ENCODE measurements at places on chromosomes 3 and 15.

DNA sequence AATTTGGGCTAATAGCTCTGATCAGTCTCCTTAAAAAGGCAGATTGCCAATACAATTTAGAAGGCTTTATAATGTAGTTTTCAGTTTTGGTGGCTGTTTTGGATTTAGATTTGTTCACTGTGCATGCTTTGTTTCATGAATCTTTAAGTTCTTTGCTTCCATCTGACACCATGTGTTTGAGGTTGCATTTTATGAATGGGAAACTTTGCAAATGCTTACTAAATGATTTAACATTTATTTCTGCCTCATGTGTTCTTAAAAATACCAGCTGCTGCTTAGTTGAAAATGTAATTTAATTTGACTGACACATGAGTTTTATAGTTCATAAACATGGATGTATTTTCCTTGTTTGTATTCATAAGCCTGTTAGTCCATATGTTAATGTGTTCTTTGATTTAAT lies 78.6 kb downstream of the RNF13 start:
- no peak for DNase-seq

- DNase-seq, result no peak
These were observed 57.0 kb upstream of the PXYLP1 start for GRCh38 chr3:141174674-141175073.

DNA sequence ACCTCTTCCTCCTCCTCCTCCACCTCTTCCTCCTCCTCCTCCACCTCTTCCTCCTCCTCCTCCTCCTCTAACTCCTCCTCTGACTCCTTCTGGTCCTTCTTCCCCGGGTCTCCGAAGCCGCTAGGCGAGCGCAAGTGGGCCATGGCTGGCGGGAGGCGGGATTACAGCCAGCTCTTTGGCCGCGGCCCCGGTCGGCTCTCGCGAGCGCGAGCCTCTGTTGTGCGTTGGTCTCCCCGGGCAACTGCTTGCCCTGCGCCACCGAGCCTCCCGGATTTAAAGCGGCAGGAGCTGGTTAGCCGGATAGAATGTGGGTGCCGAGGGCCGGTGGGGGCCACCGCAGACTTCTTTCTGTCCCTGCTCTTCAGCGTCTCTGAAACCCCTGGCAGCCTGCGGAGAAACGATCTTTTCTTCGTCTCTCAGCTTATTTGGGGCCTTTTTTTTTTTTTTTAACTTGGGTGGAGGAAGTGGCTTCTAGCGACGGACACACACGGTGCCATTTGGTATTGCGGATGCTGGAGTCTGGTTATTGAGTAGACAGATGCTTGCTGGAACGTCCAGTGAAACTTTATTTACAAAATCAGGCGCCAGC lies at the start of gene ERICH6:
ERICH6 (minus strand) TSS at position 165 of the 589 bp plus-strand sequence; CDS start at position 143, 22 bp downstream.
- DNase-seq, result peak; percentile 92

DNA sequence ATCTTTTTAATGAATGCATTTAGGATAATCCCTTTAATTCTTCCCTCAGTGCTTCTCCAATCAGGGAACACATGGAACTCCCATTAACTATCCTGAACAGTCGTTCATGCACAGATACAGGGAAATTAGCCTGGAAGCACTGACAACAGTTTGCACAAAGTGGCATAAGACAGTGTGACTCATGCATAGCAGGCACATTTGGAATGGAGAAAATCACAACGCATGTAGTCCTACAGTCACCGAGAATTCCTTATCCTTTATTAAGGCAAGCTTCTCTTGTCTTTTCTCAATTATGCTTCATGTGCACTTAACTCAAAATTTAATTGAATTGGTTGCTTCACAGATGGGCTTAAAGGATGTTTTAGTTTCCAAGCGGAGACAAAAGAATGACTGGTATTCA lies 155.0 kb upstream of the CRBN start:
- DNase-seq, result no peak

GRCh38 chr15:43895586-43895985 lies 68.8 kb downstream of the WDR76 start:
- DNase-seq, result no peak

DNA sequence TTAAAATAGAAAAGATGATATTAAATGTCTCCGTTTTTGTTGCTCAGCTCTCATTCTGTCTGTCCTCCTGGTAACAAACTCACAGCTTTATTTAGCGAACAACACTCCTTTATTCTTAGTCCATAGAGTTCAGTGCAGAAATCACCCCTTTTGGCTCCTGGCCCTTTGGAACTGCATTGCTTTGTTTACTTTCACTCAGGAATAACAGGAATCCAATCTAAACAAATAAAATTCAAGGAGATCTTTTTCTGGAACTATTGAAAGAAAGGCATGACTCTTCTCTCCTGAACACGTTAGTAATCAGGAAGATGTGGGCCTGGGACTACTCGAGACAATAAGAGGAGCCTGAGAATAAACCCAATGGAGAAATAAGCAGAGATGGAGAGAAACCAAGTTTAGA lies 409.2 kb downstream of the DIPK2A start:
- no peak for DNase-seq

DNA sequence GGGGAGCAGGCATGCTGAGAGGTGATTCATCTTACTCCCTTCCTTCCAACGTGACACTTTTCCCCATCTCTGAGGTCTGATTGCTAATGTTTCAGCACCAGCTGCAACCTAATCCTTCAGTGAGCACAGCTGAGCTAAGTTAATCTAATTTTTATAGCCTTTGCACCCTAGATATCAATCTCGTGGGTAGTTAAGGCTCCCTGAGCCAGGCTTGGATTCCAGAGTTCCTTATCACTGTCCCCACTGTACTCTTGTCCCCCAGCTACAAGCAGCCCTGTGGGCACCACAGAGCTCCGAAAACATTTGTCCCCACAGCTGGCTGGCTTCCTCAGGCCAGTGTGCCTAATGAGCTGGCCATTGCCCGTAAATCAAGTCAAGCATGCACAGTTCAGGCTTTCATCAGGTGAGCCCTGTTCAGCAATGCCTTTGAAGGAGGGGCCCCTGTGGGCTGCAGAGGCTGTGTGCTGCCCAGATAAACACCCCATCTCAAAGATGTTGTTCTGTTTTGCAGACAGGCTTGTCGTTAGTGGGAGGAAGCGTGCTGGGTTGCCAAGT lies 376.9 kb upstream of the RASGRP1 start:
- DNase-seq, result peak; percentile 49

DNA sequence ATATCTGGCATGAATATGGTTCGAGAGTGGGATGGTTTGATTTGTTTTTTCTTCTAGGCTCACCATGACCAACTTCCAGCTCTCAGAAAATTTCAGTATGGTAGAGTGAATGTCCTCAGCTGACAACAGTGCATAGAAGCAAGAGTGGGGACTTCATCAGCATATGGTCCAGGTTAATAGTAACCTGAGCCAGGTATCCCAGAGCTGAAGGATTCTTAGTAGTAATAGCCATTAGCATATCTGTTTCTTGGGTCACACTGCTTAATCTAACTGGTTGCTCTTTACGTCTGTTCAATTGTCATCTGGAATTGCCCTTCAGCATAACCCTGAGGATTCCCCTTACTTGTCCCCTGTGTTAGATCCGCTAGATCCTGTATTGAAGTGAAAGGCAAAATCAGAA lies 151.8 kb downstream of the GMNC start:
- no peak for DNase-seq

All from fibroblast of skin of abdomen (primary cell).